ENCODE measurements at places on chromosomes 4 and X.
A peak's percentile ranks its signal among the peaks of the same experiment; 100 is the strongest.

GRCh38 chr4:112485930-112486329 lies 30.1 kb downstream of the NEUROG2 start:
- no peak for DNase-seq

GRCh38 chrX:13587786-13588477 lies 18.5 kb downstream of the EGFL6 start:
- no peak for DNase-seq

GRCh38 chrX:20378233-20378920 lies 111.7 kb upstream of the RPS6KA3 start:
- DNase-seq: no peak

- no peak for DNase-seq
Observed at GRCh38 chr4:44545781-44546180, 97.2 kb upstream of the KCTD8 start.

- peak; percentile 83 for DNase-seq
Observed at GRCh38 chr4:118762730-118763477, 73.0 kb downstream of the SEC24D start.

DNA sequence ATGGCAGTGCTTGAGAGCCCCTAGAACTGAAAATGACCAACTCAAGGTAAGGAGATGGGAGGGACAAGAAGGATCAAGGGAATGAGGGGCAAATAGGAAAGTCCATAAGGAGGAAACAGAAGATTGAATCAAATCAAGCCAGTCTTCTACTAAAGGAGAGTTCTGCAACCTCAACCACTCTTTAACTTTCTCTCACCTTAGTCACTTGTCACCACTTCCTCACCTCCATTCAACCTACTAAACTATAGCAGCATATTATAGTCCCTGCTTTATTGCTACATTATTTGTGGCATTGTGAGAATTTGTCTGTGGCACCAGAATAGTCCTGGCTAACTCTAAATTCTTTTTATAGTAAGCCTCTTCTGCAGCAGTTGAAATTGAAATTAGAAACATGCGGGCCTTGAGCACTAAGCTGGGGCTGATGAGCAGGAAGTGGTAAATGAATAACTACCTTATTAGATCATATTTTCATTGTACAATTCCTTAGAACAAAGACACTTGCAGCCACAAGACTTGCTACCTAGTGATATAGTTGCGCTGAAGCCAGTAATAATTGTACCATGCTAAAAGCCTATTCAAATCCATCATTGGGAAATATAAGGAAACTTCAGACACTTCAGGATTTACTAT lies 336.9 kb downstream of the ZNF674 start:
- DNase-seq: peak; percentile 8

GRCh38 chrX:40167233-40167849 lies 69.6 kb upstream of the BCOR start:
- no peak for DNase-seq

- no peak for DNase-seq
Observed at GRCh38 chr4:8300832-8301231, 31.3 kb downstream of the HTRA3 start.

- no peak for DNase-seq
Observed at GRCh38 chrX:130879869-130880268, 23.1 kb downstream of the ENOX2 start.

DNA sequence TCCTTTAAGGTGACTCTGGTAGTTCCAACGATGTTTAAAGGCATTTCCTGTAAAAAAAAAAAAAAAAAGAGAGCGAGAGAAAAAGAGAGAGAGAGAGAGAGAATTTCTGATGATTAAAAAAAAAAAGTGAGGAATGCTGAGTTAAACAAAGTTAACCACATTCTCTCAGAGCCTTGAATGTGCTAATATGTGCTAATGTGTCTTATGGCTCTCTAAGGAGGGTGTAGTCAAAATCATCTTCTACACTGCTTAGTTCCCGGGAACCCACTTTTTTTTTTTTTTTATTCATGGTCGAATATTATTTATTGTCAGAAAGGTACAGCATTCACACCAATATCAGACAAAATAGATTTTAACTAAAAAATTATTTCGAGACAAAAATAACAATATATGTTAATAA lies 111.7 kb downstream of the SNCA start:
- no peak for DNase-seq

DNA sequence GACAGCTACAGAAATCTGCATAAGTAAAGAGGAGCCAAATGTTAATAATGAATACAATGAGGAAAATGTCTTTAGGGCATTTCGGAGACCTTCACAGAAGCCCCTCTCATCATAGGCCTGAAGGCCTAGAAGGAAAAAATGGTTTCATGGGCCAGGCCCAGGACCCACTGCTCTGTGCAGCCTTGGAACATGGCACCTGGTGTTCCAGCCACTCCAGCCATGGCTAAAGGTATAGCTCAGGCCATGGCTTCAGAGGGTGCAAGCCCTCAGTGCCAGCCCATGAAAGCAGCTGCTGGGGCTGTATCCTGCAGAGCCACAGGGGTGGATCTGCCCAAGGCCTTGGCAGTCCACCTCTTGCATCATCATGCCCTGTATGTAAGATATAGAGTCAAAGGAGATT lies 261.1 kb downstream of the SNCA start:
- DNase-seq: no peak

GRCh38 chrX:85620466-85620865 lies 241.0 kb upstream of the POF1B start:
- no peak for DNase-seq

DNA sequence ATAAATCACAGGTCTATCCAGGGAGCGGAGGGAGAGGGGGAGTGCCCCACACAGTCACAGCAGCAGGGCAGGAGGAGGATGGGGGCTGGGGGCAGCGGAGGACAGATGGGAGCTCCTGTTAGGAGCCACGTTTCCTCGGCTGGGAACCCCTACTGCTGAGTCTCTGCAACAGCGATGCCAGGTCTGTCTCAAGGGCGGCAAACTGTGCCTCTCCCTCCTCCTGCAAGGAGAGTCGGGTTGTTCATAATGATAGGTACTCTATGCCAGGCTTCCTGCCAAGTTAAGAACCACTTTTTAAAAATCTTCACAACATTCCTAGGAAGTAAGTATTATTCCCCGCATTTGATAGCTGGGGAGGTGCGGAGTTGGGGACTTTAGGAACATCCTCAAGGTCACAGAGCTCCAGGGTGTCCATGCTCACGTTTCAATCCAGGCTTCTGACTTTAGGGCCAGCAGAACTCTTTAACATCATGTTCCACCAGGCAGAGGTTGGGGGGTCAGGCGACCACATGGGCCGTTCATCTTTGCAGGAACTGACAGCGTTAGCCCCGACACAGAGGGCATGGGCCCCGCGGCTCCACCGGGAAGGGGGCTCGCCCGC lies 98.3 kb upstream of the MAML3 start:
- no peak for DNase-seq

DNA sequence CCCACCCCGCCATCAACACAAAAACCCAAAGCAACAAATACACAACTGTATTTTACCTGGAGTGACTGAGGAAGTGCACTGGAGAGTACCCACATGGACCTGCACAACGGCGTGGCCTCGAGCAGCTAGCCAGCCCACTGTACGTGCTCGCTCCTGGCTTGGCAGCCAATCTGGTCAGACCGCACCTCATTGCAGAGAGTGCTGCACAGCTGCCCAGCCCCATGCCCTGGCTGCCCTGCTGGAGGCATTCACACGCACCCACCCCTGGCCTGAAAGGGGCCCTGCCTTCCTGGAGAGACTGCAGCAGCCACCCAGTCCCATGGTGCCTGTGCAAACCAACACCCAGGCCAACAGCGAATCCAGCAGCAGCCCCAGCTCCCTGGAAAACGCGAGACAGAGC lies 116.3 kb downstream of the GALNTL6 start:
- no peak for DNase-seq

GRCh38 chr4:146237092-146237491 lies 22.8 kb downstream of the REELD1 start:
- no peak for DNase-seq

GRCh38 chrX:57227691-57228090 lies 58.8 kb upstream of the FAAH2 start:
- no peak for DNase-seq

DNA sequence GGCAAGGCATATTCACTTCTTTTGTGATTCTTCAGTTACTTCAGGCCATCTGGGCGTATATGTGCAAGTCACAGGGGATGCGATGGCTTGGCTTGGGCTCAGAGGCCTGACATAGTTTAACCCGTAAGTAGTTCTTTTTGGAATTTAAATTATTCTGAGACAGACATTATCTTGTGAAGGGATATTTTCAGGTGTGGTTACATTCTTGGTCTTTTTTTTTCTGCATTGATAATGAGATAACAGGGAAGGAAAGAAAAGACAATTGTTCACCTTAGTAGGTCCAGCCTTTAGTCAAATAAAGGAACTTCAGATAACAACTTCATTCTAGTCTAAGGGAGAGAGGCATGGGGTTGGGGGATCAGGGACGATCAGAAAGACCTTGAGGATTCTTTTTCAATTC lies 74.8 kb downstream of the TEX13C start:
- no peak for DNase-seq

DNA sequence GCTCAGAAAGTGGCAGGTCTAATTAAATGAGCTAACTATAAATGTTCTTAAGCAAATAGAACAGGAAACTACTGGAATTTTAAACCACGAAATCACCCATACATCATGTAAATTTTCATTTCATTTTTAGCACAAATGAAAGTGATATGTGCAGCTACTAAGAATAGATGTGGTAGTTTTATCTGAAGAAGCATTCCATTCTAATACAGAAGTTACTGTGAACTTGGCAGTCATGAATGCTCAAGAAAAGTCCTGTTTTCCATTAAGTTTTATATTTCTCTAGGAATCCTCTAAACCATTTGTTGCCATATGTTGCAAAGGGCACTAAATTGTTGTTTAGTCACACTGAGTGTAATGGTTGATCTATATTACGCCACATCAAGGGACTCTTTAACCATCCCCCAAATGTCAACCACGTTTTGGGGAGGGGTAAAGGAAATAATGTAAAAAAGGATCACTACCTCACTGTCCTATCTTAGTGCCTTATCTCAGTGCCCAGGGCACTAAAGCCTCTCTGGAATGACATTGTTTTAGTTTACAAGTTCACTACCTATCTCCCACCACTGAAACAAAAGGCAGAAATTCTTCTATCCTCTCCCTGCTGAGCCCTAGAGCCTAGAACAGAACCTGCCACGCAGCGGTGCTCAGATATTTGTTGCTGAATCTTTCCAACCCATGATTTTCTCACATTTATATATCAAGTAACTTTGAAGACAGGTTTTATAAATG lies 118.0 kb downstream of the SHISA3 start:
- peak; percentile 78 for DNase-seq

- DNase-seq: peak; percentile 3
Observed at GRCh38 chr4:31983677-31984076, 1263.5 kb downstream of the PCDH7 start.

- DNase-seq: no peak
Observed at GRCh38 chrX:139862208-139862607, 70.6 kb downstream of the ATP11C start.

DNA sequence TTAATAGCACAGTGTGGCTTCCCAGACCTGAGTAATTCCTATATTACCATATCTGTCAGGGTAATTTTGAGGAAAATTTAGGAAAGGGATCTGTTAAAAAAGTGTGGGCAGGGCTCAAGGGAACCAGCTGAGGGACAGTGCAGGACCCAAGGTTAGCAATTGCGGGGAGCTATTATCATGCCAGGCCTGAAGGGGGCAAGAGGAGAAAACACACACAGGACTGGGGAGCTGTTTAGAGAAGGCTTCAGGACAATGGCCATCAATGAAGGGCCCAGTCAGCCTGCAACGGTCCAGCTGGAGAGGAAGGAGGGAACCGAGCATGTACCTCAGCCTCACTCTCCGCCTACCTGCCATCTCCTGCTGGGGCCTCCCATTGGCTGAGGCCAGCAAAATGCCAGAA lies 19.0 kb upstream of the NHS start:
- DNase-seq: no peak

DNA sequence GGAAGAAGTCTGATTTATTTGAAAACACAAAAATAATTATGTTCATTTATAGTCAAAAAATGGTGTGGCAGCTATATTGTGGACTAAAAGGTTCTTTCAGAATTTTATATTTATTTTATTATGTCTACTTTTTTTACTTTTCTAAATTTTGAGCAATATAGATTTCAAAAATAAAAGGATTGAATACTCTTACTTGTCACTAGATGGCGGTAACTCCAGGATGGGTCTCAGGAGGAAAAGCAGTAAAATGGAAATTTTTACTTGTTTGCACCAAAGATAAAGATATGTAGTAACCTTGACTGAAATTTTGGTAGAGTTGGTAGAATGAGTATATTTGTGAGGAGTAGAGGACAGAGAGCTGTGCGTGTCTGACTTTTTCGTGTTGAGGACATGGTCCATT lies 14.5 kb upstream of the DACH2 start:
- DNase-seq: peak; percentile 28

- DNase-seq: no peak
Observed at GRCh38 chrX:136865270-136866158, 15.0 kb downstream of the RBMX start.

- DNase-seq: no peak
Observed at GRCh38 chrX:86348669-86349068, 200.4 kb downstream of the DACH2 start.

GRCh38 chr4:141132709-141133145 lies 542 bp downstream of the RNF150 start:
- peak; percentile 8 for DNase-seq

DNA sequence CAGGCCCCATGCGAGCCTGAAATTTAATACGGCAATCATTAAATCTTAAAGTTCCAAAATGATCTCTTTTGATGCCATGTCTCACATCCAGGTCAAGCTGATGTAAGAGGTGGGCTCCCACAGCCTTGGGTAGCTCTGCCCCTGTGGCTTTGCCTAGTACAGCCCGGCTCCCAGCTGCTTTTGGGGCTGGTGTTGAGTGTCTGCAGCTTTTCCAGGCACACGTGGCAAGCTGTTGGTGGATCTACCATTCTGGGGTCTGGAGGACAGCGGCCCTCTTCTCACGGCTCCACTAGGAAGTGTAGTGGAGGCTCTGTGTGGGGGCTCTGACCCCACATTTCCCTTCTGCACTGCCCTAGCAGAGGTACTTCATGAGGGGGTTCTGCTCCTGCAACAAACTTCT lies 588.9 kb downstream of the CENPC start:
- no peak for DNase-seq

DNA sequence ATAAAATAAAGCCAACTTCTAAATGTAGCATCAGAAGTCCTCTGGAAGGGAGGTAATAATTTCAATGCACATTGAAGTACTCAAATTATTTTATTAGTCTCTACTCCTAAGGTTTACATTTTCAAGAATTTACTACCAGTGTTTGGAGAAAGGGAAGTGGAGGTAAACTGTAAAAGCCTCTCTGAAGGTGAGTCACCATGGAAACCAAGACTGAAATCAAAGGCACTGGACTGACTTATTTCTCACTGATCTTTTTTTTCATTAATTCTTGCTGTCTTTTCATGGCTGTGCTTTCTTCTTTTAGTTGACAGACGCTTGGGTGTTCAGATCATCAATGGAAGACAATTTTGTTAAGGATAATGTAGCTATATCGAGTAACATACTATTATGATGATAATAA lies 9.7 kb downstream of the SLC39A8 start:
- no peak for DNase-seq
